ENCODE measurements at places on chromosomes 1 and 21. TPM values are rescaled to one million over a fixed set of nuclear protein-coding genes. Genes with fewer than 3 reads are reported as not detected.
A peak's percentile ranks its signal among the peaks of the same experiment; 100 is the strongest.

GRCh38 chr1:39204441-39205081, at the start of gene MACF1:
Gene MACF1 (plus strand): TSS chr1:39204695. CDS start chr1:39205023, 328 bp downstream.
- H3K4me1 ChIP-seq = peaks cover 22% of the 10 kb centered on the region
- peak within 1 kb of the TSS; percentile 84 for H3K27ac ChIP-seq
- H3K4me3 ChIP-seq = peak within 1 kb of the TSS; percentile 45
- peak; percentile 48 for DNase-seq
- H3K36me3 ChIP-seq = no peaks in the 10 kb centered on the region

GRCh38 chr1:10280439-10281350, 70.3 kb downstream of the KIF1B start:
- DNase-seq = no peak
- peaks cover 46% of the 10 kb centered on the region for H3K4me1 ChIP-seq
- no peak overlapping the region for H3K4me3 ChIP-seq
- peaks cover 67% of the 10 kb centered on the region for H3K36me3 ChIP-seq
- H3K27ac ChIP-seq = peak overlapping the region; percentile 91
- H3K27me3 ChIP-seq = no peaks in the 10 kb centered on the region

DNA sequence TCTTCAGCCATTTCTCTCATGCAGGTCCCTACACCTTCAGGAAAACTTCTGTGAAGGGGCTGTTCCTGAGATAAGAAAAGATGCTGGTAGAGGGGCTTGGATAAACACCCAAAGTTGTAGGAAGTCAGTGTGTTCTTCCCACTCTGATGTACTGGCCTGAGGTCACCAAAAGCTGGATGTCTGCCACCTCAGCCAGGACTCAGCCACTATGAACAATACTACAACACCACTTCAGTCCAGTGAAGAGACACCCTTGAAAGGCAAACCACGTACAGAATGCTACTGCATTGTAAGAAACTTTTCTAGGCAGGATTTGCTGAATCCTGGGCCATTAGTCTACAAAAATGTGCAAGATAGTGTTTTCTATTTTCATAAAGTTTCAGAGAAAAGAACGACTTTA, 2.4 kb downstream of the PTPN14 start:
- no peaks in the 10 kb centered on the region for H3K27me3 ChIP-seq
- no peaks in the 10 kb centered on the region for H3K36me3 ChIP-seq
- DNase-seq = peak; percentile 63
- H3K27ac ChIP-seq = peak overlapping the region; percentile 93
- peaks cover 54% of the 10 kb centered on the region for H3K4me1 ChIP-seq

Gene NUCKS1
- total RNA-seq = 62.6 TPM

- H3K4me3 ChIP-seq = no peak overlapping the region
- no peaks in the 10 kb centered on the region for H3K4me1 ChIP-seq
- no peaks in the 10 kb centered on the region for H3K27me3 ChIP-seq
- H3K27ac ChIP-seq = no peak overlapping the region
- DNase-seq = no peak
Measured at GRCh38 chr1:185396126-185396525, 79.1 kb upstream of the IVNS1ABP start.

GRCh38 chr21:28426545-28426944, 566.1 kb downstream of the LTN1 start:
- H3K27me3 ChIP-seq = no peaks in the 10 kb centered on the region
- no peak for DNase-seq
- H3K4me3 ChIP-seq = no peak overlapping the region
- no peaks in the 10 kb centered on the region for H3K36me3 ChIP-seq
- no peaks in the 10 kb centered on the region for H3K4me1 ChIP-seq

GRCh38 chr1:51736702-51737101, 119.8 kb downstream of the OSBPL9 start:
- H3K27me3 ChIP-seq = no peaks in the 10 kb centered on the region
- peak overlapping the region; percentile 21 for H3K4me3 ChIP-seq
- H3K36me3 ChIP-seq = no peaks in the 10 kb centered on the region

DNA sequence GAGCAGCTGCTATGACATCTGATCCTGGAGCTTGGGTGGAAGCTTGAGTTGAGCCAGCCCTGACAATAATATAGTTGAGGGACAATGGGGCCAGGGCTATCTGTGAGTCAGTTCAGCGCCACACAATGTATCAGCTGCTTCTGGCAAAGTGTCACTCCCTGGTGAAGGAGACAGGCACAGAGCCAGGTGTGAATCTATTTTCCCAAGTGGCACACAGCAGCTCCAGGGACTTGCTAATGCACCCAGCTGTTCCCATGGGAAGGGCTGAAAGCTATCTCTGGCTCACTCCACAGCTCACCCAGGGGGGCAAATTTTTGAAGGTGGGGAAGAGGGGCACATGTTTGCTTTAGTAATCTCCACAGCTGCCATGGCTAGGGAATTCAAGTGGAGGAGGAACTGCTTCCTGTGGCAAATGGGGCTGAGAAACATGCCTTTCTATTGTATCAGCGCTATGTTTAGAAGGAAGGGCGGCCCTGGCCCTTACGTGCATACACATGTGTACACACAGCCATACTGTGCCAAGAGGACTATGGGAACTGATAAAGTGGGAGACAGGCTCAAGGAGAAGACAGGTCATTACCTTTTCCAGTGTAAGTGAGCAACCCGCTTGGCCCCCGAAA, 2.2 kb downstream of the CYB5R1 start:
- peak overlapping the region; percentile 99 for H3K4me3 ChIP-seq
- peak overlapping the region; percentile 99 for H3K27ac ChIP-seq
- peak; percentile 91 for DNase-seq
- H3K4me1 ChIP-seq = peaks cover 70% of the 10 kb centered on the region
- H3K27me3 ChIP-seq = no peaks in the 10 kb centered on the region
- H3K36me3 ChIP-seq = no peaks in the 10 kb centered on the region

- no peak overlapping the region for H3K4me3 ChIP-seq
- DNase-seq = no peak
- H3K4me1 ChIP-seq = no peaks in the 10 kb centered on the region
- no peaks in the 10 kb centered on the region for H3K27me3 ChIP-seq
Measured at GRCh38 chr1:23194119-23194984, 22.9 kb downstream of the HTR1D start.

Gene HSF2BP
- total RNA-seq = not detected

Gene SELP
- total RNA-seq = 0.98 TPM

Gene SEC16B
- 1.3 TPM for total RNA-seq

- H3K4me1 ChIP-seq = peaks cover 8% of the 10 kb centered on the region
- no peak for DNase-seq
- no peak overlapping the region for H3K4me3 ChIP-seq
- no peak overlapping the region for H3K27ac ChIP-seq
- no peaks in the 10 kb centered on the region for H3K36me3 ChIP-seq
Measured at GRCh38 chr1:206672844-206673758, 11.6 kb upstream of the MAPKAPK2 start.

GRCh38 chr1:155018617-155019348, 14.8 kb downstream of the DCST2 start:
- no peak overlapping the region for H3K27ac ChIP-seq
- no peaks in the 10 kb centered on the region for H3K36me3 ChIP-seq
- DNase-seq = no peak
- no peaks in the 10 kb centered on the region for H3K27me3 ChIP-seq
- peaks cover 13% of the 10 kb centered on the region for H3K4me1 ChIP-seq

DNA sequence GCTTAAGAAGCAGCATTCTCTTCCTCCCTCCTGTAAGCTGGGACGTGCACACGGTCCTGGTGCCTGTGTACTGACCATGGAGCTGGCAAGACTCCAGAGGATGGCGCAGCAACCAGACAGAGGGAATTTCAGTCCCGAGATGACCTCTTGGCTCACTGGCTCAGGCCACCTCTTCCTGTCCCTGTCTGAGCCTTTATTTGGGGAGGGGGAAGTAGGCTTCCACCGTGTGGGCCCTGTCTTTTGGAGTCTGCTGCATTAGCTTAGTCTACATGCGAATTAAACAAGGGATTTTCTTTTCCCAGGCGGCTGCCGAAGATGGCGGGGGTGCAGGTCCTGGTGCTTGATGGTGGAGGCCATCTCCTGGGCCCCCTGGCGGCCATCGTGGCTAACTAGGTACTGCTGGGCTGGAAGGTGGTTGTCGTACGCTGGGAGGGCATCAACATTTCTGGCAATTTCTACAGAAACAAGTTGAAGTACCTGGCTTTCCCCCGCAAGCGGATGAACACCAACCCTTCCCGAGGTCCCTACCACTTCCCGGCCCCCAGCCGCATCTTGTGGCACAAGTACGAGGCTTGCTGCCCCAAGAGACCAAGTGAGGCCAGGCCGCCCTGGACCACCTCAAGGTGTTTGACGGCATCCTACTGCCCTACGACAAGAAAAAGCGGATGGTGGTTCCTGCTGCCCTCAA, 10.2 kb downstream of the IL24 start:
- peak overlapping the region; percentile 74 for H3K27ac ChIP-seq
- no peak overlapping the region for H3K4me3 ChIP-seq
- peaks cover 4% of the 10 kb centered on the region for H3K27me3 ChIP-seq
- H3K4me1 ChIP-seq = peaks cover 30% of the 10 kb centered on the region

DNA sequence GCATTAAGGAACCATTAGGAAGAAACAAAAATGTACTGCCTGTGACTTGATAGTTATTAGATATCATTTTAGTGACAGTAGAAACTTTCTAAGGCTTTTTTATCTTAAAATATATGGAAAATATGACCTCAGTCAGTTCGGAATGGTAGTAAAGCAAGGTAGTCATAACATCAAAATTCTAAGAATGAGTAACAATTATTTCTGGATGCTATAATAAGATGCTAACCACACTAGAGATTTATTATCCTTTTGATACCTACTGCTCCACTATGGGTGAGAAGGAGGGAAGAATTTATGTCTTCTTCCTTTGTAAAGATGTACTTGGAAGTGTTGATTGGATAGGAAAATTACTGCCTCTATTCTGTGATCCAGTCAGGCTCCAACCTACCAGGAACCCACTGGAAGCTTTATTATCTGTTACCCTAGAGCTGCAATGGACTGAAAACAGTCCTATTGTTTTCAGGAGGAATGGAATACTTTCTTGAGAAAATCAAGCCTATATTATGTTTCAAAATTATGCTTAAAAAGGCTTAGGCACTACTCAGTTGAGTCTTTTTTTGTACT, 8.8 kb downstream of the FMN2 start:
- H3K27ac ChIP-seq = no peak overlapping the region
- no peaks in the 10 kb centered on the region for H3K36me3 ChIP-seq
- DNase-seq = no peak
